Mucosa of gallbladder (tissue), 1 donor: ENCODE measurements at places on chromosomes 1 and 21.

GRCh38 chr1:150068109-150068435, 496 bp downstream of the VPS45 start:
- no peak for DNase-seq

DNA sequence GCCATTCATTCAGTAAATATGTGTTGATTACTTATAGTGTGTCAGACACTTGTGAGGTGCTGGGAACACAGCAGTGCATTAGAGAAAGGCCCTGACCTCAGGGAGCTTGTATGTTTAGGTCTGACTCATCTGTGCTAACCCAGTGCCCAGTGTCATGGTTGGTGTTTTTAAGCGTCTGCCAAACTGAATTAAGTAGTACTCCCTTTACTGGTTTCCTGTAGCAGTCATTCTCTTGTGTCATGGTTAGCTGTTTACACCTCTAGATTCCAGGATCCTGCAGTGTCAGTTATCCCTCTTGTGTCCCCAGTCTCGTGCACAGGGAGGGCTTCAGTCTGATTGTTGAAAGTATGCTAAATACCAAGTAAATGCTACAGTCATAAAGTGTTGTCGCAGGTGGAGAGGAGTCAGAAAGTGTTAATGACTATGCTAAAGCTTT, 14.2 kb downstream of the UCK2 start:
- no peak for DNase-seq

GRCh38 chr1:53608676-53609075, 130.3 kb downstream of the GLIS1 start:
- DNase-seq, result no peak

DNA sequence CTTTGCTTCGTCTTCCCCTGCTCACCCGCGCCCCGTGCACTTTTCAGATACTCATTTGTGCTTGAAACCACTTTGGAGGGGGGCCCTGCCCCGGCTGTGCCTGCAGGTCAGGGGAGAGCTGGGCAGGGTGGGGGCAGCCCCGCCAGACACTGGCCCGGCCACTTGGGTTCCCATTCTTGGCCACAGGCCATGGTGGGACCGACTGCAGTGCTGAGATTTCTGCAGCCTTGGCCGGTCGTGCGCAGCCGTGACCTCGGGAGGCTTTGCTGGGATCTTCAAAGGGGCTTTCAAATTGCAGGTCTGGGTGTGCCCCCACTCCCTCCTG, 54.5 kb upstream of the TTC34 start:
- DNase-seq, result no peak

- DNase-seq, result no peak
These were observed 31.9 kb upstream of the RGS21 start for GRCh38 chr1:192284927-192285326.

DNA sequence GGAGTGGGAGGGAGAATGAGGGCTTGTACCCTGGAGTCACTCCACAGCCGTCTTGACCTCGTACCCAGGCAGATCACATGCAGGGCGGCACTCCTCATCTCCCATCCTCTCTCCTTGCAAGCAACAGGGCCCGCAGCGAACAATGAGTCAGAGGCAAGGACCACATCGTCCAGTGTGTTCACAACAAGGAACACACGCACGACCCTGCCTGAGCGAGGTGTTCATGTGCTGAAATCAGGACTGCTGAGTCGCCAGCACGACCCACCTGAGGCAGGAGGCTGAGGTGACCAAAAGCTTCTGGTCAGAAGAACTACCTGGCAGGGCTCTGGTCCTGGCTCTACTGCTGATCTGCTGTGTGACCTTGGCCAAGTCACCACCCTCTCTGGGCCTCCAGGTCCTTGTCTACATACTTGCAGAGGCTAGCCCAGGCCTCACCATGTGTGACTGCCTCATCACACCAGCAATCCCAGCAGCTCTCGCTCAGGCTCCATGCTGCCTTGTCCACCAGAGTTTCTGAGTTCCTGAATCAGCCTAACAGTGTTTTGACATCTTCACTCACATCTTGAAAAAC, 78.0 kb downstream of the SSBP3 start:
- no peak for DNase-seq

DNA sequence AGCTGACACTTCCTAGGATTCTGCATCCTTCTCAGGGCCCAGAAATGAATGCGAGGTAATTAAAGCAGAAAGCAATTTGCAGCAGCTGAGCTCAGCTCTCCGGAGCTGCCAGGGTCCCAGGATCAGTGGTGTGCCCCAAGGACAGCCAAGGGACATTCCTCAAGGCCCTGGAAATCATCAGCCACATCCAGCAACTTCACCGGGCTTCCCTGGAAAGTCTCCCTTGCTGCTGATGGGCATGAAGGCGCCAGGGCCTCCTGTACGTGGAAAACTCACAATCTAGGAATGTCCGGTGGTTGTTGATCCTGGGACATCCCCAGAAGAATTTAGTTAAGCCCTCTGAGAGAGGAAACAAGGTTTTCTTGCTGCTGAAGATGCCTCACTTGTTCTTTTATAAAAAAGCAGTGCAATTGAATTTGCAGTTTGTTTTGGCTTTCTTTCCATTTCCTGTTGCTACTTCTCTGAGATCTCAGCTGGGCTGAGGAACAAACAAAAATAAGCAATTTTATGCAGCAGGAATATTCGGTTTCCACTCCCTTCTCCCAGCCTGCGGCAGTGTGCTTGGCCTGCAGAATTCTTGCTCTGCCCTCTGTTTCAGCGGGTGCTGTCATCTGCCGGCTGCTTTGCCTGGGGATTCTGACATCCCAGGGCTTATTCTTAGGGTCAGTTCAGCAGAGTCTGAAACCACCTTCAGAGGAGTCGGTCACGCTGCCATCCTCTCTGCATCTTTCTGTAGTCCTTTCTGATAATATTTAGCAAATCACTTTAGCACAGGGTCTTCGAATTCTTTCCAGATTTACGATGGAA, 85.9 kb downstream of the TCP10L start:
- DNase-seq, result no peak

DNA sequence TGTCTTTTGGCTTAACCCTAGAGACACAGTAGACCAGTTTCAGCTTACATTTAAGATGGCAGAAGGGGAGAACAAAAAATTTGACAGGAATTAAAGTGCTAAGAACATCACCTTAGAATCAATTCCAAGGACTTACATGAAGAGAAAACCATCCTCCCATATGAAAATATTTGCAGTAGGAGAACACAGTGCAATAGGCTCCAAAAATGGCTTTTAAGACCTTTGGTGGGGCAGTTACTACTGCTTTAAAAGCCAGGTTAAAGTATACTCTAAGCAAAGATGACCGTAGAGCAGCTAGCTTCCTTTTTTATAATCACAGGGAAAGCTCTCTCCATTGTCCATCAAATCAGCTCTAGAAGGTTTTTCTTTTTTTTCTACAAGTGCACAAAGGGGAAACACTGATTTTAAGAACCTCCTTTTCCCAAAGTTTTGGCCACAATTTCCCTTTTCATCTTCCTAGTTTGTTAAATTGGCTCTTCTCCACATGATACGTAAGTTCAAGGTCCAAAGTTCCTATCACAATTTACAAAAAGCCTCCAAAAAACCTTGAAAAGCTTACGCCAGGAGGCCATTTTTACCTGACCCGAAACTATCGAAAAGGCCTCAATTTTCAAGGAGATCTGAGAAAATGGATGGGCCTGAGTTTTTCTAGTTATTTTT, 3.3 kb downstream of the TXNIP start:
- DNase-seq, result no peak

DNA sequence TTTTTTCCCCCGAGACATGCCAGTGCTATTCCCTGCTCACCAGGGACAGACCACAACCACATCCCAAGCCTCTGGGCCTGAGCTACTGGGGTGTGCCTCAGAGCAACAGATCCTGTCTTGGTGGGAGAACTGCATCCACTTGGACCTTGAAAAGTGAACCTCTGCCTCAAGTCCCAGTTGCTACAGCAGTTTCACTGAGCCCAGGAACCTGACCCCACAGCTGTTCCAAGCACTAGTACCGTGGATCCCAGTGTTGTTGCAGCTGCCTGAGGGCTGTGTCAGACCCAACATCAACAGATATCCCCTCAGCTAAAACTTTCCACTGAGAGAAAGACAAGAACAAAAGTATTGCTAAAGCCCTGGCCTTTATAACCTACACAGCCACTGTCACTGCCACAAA, 373.0 kb downstream of the PLPP3 start:
- DNase-seq, result no peak

DNA sequence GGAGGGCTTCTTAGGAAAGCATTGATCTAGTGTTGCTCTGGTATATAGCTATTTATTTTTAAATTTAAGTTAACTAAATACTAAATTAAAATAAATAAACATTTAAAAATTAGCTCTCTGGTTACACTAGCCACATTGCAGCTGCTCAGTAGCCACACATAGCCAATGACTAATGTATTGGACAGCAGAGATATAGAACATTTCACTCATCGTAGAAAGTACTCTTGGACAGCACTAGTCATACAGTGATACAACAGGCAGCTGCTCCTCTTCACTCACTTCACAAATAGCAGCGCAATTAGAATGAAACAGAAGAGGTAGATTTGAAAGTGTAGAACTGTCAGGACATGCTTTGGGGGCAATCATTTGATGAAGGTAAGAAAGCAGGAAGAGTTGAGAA, 245.4 kb downstream of the PBX1 start:
- no peak for DNase-seq

DNA sequence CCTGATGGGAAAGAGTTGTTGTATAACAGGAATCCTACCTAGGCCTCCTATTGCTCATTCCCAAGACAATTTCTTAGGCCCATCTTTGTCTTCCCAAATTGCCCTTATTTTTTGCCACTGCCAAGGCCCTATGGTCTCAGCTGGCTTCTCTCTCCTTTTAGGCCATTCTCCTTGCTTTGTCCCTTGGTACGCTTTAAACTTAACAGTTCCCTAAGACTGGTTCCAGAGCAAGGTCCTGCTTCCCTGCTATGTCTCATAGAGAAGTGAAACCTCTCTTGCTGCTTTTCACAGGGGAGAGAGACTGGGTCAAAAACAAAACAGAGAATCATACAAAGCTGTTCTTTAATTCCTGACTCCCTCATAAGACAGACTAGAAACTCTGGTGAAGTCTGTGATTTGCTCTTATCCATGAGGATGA, 77.1 kb downstream of the XCL2 start:
- DNase-seq, result no peak

DNA sequence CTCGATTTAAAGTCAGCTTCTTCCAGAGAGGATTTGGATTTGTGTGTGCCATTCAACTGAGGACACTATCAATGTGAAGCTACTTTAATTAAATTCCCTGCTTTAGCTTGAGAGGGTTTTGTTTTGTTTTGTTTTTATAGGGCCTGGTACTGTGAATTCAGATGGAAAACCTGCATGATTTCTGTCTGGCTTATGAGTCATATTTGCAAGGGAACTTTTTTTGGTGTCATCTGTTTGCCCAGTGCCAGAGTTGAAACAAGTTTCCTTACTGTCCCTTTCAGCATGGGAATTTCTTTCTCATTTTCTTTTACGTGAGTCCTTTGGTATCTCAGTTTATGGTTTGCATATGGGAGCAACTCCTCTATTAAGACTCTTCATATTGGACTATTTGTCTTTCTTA, 194.6 kb downstream of the GREM2 start:
- DNase-seq, result no peak

DNA sequence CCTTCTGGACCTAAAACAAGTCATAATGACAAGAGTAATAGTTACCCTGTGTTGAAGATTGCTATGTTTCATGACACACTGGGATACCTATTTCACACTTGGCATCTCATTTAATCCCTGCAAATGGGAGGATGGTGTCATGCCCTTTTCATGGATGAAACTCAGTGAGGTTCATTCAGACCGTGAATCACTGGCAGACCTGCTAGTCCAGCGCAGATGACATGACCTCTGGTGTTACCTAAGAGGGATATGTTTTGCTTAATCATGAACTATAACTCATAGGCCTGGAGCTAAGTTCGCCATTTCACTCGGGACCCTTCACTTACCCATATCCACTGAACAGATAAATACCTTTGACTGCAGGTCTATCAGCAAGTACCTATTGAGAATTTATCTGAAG, 286.6 kb upstream of the FMN2 start:
- DNase-seq, result no peak

DNA sequence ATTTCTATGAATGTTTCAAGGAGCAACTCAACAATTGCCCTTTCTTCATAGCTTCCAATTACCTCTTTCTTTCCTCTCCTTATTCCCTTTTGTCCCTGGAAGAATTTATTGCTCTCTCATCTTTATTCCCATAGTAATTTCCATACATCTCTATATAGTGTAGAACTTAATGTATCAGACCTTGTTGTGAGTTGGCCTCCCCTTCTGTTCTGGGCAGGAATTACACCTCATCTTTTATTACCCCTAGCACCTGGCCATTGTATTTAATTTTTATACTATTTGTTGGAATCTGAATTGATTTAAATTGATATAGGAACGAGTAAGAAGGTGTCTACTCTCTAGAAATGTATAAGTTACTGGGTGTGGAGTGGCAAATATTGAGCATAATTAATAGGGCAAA, 114.5 kb downstream of the CACHD1 start:
- DNase-seq, result no peak

- peak; percentile 66 for DNase-seq
These were observed 83.5 kb downstream of the MAN1C1 start for GRCh38 chr1:25700144-25700523.

DNA sequence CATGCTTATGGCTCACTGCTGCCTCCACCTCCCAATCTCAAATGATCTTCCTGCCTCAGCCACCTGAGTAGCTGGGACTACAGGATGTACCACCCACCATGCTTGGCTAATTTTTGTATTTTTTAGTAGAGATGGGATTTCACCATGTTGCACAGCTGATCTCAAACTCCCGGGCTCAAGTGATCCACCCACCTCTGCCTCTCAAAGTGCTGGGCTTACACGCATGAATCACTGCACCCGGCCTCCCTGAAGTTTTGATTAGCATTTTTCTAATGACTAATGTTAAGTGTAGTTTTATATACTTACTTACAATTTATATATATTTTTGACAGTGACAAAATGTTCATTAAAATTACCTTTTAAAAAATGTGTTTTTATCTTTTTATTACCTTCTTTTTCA, 41.1 kb downstream of the ZNF678 start:
- DNase-seq, result no peak

DNA sequence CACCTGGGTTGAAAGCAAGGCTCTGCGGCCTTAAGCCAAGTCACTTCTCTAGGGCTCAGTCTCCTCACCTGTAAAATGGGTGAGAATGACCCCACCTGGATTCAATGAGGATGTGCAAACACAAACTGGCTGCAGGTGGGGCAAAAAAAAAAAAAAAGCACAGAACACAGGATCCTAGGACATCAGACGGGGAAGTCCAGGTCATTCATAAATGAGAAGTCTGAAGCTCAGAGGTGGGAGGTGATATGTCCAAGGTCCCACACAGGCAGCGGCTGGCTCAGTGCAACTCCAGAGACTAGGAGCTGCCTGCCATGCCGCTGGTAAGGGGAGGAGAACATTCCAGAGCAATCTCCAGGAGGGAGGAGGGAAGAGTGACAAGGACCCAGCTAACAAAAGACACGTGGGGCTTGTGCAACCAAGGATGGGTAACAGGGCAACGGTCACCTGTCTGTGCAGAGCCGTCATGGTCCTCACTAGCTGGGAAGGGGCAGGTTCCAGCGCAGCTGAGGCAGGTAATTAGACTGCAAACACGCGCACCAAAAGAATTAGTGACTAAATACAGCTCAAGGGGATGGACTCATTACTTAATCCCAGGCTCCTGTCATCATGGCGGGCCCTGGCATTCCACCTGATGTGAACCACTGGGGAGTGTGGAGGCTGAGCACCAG, 19.5 kb downstream of the IFFO2 start:
- DNase-seq, result no peak
